ENCODE measurements at places on chromosomes 5 and 9. TPM values are rescaled to one million over a fixed set of nuclear protein-coding genes. Genes with fewer than 3 reads are reported as not detected.

The GAS1 gene
- total RNA-seq = 86.5 TPM

DNA sequence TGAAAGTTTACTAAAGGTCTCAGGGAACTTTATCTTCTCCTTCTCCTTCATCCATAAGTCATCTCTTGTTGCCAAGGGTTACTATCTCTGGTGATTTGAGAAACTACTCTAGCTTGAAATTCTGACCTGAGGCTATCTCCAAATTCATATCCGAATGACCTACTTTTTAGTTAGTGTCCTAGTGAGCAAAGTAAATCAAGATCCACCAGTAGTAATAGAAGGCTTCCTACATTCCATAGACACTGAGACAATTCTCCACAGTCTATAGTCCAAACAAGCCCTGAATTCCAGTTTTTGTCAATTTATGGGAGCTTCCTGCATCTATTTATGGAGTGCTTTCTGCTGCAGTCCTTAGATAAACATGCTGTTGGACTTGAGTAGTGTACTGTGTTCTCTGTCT is 5.0 kb downstream of the IL7R start:
- no peaks in the 10 kb centered on the region for H3K4me1 ChIP-seq
- DNase-seq = no peak
- H3K4me3 ChIP-seq = no peak overlapping the region
- no peaks in the 10 kb centered on the region for H3K27me3 ChIP-seq

GRCh38 chr5:128626536-128627090 is 88.6 kb upstream of the FBN2 start:
- H3K4me1 ChIP-seq = no peaks in the 10 kb centered on the region
- no peaks in the 10 kb centered on the region for H3K27me3 ChIP-seq
- H3K4me3 ChIP-seq = no peak overlapping the region
- no peak overlapping the region for H3K27ac ChIP-seq
- no peaks in the 10 kb centered on the region for H3K36me3 ChIP-seq
- DNase-seq = peak; percentile 68

The RIMOC1 gene
- total RNA-seq = 10.5 TPM

- DNase-seq = peak; percentile 64
- peak overlapping the region; percentile 56 for H3K4me3 ChIP-seq
- peak overlapping the region; percentile 89 for H3K27ac ChIP-seq
- peaks cover 15% of the 10 kb centered on the region for H3K4me1 ChIP-seq
- H3K27me3 ChIP-seq = no peaks in the 10 kb centered on the region
These were observed 2.2 kb downstream of the SGCD start for GRCh38 chr5:156329171-156329611.

The EPB41L4A gene
- 7.4 TPM for total RNA-seq

The TSSK1B gene
- not detected for total RNA-seq

DNA sequence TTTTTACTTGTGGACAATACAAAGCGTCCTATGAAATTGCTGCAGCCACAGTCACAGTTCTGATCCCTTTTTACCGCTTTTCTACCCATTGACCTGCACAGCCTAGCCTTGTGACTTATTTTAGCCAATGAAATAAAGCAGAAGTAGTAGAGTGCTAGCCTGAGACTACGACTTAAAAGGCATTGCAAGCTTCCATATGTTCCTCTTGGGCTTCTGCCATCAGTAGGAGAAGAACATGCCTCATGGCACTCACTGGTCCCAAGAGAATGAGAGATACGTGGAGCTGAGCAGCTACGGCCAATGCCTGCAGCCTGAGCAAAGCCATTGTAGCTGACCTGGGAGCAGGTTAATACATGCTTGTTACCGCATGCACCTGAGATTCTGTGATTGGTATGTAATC is 416.6 kb upstream of the CLINT1 start:
- no peaks in the 10 kb centered on the region for H3K36me3 ChIP-seq
- H3K27me3 ChIP-seq = no peaks in the 10 kb centered on the region

DNA sequence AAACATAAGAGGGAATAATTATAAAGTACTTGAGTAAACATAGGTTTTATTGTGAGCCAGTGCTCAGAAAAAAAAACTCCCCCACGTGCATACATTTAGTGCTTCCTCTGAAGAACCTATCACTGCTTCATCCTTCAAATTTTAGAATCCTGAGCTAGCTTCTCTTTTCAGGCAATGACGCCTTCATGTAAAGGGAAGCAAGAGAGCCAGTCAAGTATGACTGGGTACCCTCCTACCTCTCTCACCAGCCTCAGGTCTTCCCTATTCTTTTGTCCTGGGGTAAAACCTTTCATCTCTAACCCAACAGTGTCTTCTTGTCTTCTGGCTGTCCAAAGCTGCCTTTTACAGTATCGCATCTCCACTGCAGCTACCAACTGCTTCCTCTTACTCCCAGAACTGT is 32.0 kb downstream of the PLPP1 start:
- no peaks in the 10 kb centered on the region for H3K27me3 ChIP-seq
- no peak for DNase-seq
- no peak overlapping the region for H3K4me3 ChIP-seq
- peaks cover under 1% of the 10 kb centered on the region for H3K4me1 ChIP-seq

GRCh38 chr5:139385061-139386049 is 2.3 kb upstream of the SLC23A1 start:
- H3K27ac ChIP-seq = no peak overlapping the region
- no peak overlapping the region for H3K4me3 ChIP-seq
- no peaks in the 10 kb centered on the region for H3K27me3 ChIP-seq
- H3K4me1 ChIP-seq = peaks cover 15% of the 10 kb centered on the region
- peaks cover 2% of the 10 kb centered on the region for H3K36me3 ChIP-seq

The FAM78A gene
- total RNA-seq = 23.0 TPM

DNA sequence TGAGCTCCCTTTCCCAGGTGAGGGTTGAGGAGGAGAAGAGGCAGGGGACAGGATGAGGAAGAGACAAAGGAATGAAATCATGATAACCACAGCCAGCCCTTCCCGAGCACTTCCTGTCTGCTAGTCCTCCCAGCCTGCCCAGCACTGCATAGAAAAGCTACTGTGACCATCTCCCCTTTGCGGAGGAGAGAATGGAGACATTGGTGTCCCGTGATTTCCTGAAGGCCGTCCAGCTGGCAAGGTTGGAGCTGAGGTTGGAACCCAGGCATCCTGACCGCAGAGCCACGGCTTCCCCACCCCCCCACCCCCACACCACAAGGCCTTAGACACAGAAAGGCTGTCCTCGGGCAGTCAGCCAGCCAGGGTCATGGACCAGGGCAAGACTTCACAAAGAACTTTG is 131.1 kb upstream of the ICE1 start:
- H3K36me3 ChIP-seq = no peaks in the 10 kb centered on the region
- H3K4me1 ChIP-seq = peaks cover 4% of the 10 kb centered on the region
- H3K27me3 ChIP-seq = no peaks in the 10 kb centered on the region
- peak; percentile 16 for DNase-seq
- no peak overlapping the region for H3K27ac ChIP-seq

The SPINK6 gene
- not detected for total RNA-seq

The BNC2 gene
- 24.0 TPM for total RNA-seq

- no peaks in the 10 kb centered on the region for H3K4me1 ChIP-seq
- no peak overlapping the region for H3K4me3 ChIP-seq
- no peaks in the 10 kb centered on the region for H3K27me3 ChIP-seq
- no peak overlapping the region for H3K27ac ChIP-seq
- DNase-seq = peak; percentile 12
- no peaks in the 10 kb centered on the region for H3K36me3 ChIP-seq
These were observed 26.1 kb upstream of the CKMT2 start for GRCh38 chr5:81207009-81207408.

The PAX5 gene
- under 0.01 TPM for total RNA-seq

The SLC34A1 gene
- not detected for total RNA-seq

- H3K27me3 ChIP-seq = no peaks in the 10 kb centered on the region
- H3K4me3 ChIP-seq = no peak overlapping the region
- H3K36me3 ChIP-seq = no peaks in the 10 kb centered on the region
- H3K4me1 ChIP-seq = peaks cover 38% of the 10 kb centered on the region
These were observed 42.2 kb upstream of the RNU6ATAC start for GRCh38 chr9:134206311-134207300.

- H3K36me3 ChIP-seq = no peaks in the 10 kb centered on the region
- H3K27me3 ChIP-seq = peaks cover 51% of the 10 kb centered on the region
These were observed 27.7 kb upstream of the BARHL1 start for GRCh38 chr9:132554755-132555154.

The NELFB gene
- 25.9 TPM for total RNA-seq

- no peak for DNase-seq
- peaks cover 3% of the 10 kb centered on the region for H3K27me3 ChIP-seq
- no peak overlapping the region for H3K27ac ChIP-seq
These were observed 4.5 kb downstream of the RNF208 start for GRCh38 chr9:137217276-137218211.

- no peak overlapping the region for H3K4me3 ChIP-seq
- H3K27me3 ChIP-seq = no peaks in the 10 kb centered on the region
- DNase-seq = no peak
- peaks cover 17% of the 10 kb centered on the region for H3K36me3 ChIP-seq
These were observed 6.7 kb downstream of the FAM114A2 start for GRCh38 chr5:154031937-154032489.

The LEAP2 gene
- total RNA-seq = 1.4 TPM

DNA sequence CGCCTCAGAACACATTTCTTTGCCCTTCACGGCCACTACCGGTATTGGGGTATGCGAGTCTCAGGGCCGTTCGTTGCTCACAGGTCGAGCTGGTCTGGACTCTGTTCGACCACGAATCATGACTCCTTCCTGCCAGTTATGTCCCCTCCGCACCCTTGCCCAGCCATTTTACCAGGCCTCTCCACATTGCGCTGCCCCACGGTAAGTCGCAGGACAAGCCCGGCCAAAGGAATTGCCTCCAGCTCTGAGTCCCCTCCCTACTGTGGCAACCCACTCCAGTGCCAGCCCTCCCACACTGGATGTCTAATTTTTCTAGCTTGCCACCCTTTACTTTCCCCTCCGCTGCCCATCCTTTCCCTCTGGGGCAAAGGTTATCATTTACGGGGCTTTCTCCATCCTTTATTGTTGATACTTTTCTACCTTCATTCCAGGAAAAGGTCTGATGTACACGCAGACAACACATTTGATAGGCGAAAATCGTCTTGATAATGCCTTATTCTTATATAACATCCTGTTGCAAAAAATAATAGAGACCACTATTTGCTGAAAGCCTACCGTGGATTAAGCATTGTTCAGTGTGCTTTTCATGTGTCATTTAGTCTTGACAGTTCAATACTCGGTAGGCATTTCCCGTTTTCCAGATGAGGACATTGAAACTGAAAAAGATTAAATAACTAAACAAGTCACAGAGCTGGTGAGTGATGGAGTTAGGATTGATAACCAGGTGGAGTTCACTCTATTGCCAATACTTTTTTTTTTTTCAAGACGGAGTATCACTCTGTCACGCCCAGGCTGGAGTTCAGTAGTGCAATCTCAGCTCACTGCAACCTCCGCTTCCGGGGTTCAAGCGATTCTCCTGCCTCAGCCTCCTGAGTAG is 958 bp upstream of the HSPA5 start:
- H3K27ac ChIP-seq = peak overlapping the region; percentile 98
- peaks cover 2% of the 10 kb centered on the region for H3K27me3 ChIP-seq
- H3K4me3 ChIP-seq = peak overlapping the region; percentile 87
- DNase-seq = no peak
- H3K36me3 ChIP-seq = peaks cover 25% of the 10 kb centered on the region
- peaks cover 19% of the 10 kb centered on the region for H3K4me1 ChIP-seq

The NRARP gene
- 2.5 TPM for total RNA-seq

DNA sequence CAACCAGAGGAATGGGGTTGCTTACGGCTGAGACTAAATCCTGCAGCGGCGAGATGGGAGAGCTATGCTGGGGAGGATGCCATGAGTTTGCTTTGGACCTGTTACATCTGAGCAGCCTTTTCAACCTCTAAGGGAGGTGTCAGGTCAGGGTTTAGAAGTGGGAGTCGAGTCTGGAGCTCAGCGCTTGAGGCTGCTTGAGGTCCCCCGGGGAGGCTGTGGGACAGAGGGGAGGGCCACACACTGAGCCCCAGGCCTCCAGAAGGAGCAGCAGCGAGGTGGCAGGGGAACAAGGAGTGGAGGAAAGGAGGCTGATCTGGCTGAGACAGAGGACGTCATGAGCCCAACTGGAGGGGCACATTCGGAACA is 1.9 kb upstream of the QSOX2 start:
- H3K4me1 ChIP-seq = peaks cover 20% of the 10 kb centered on the region
- H3K27me3 ChIP-seq = peaks cover 37% of the 10 kb centered on the region
- H3K27ac ChIP-seq = no peak overlapping the region
- no peak overlapping the region for H3K4me3 ChIP-seq

- H3K4me1 ChIP-seq = peaks cover 27% of the 10 kb centered on the region
- no peak overlapping the region for H3K27ac ChIP-seq
- peak; percentile 50 for DNase-seq
- no peaks in the 10 kb centered on the region for H3K36me3 ChIP-seq
These were observed 733 bp downstream of the COL23A1 start for GRCh38 chr5:178589180-178590140.

The LRRC70 gene
- total RNA-seq = 5.8 TPM

The GADD45G gene
- total RNA-seq = 10.7 TPM

GRCh38 chr9:5549658-5550650 is 39.6 kb downstream of the PDCD1LG2 start:
- H3K27me3 ChIP-seq = no peaks in the 10 kb centered on the region
- H3K27ac ChIP-seq = no peak overlapping the region
- no peak overlapping the region for H3K4me3 ChIP-seq
- no peaks in the 10 kb centered on the region for H3K4me1 ChIP-seq
- no peaks in the 10 kb centered on the region for H3K36me3 ChIP-seq

DNA sequence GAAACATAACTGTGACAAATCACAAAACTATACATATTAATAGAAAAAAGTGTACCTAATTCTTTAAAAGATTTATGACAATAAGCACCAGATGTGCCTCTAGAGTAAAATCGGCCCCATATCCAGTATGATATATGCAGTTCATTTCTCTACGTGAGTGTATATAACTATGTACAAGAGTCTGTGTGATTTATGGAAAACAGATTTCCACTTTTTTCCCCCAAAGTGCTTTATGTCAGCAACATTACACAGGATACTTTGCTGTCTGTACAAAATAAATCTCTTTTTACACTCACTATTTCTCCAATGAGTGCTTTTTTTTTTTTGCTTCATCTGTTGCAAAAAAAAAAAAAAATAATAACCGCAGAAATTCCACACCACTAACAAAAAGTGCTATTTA is 298.8 kb upstream of the RFX3 start:
- H3K27me3 ChIP-seq = no peaks in the 10 kb centered on the region
- H3K4me3 ChIP-seq = no peak overlapping the region
- H3K27ac ChIP-seq = no peak overlapping the region
- DNase-seq = peak; percentile 75
- H3K4me1 ChIP-seq = no peaks in the 10 kb centered on the region

- no peak overlapping the region for H3K27ac ChIP-seq
- no peak overlapping the region for H3K4me3 ChIP-seq
- H3K4me1 ChIP-seq = peaks cover 28% of the 10 kb centered on the region
- peaks cover 37% of the 10 kb centered on the region for H3K27me3 ChIP-seq
These were observed 32.6 kb upstream of the TTLL11 start for GRCh38 chr9:122125509-122126330.

DNA sequence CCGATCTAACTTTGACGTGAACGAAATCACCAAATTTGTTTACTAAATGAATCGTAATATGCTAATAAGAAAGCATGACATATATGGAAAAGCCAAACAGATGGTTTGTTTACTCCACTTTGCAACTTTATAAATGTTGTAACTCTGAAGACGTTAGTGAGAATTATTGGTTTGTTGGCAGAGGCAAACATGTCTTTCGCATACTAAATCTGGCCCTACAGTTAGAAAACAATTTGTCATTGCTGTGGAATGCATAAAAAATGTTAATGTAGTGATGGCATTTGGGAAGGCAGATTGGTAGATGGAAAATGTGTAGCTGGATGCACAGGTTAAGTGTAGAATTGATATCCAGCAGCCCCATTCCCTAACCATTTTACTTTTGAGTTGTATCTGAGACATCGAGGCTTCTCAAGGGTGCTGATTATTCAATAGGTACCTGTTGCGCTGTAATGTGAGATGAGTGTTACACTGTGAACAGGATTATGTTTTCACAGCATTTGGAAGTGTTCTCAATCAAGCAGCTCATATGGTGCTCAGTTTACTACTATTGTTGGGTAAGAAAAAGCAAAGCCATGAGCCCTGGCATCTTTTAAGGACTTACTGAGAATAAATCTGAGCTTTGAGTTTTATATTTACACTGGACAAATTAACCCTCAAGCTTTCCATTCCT is 444.8 kb downstream of the BNC2 start:
- H3K27me3 ChIP-seq = no peaks in the 10 kb centered on the region
- H3K4me1 ChIP-seq = no peaks in the 10 kb centered on the region
- peak; percentile 42 for DNase-seq
- H3K36me3 ChIP-seq = no peaks in the 10 kb centered on the region
- H3K4me3 ChIP-seq = no peak overlapping the region

All from muscle of leg (tissue), 16 donors.